Hematopoietic multipotent progenitor cell treated with erythropoietin and hydrocortisone succinate and interleukin-3 and kit ligand, for 4 days (in vitro differentiated cells): ENCODE measurements at places on chromosomes 16 and 17.

GRCh38 chr17:2192367-2193057, 111.1 kb downstream of the SMG6 start:
- DNase-seq = peak; percentile 97

DNA sequence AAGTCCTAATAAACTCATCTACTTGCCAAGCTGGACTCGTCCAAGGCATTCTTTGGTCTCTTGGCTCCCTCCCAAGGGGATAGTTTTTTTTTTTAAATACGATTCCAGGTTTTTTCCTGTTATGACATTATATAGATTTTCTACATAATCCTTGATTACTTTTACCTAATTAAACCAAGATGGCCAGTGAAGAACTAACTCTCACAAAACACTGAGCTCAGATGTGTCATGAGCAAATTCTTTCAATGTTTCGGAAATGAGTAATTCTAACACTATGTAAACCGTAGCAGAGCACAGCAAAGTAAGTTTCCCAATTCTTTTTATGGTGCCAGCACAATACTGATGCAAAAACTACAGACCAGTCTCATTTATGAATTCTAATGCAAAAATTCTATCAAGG, 1.8 kb downstream of the ZNF23 start:
- DNase-seq = no peak

DNA sequence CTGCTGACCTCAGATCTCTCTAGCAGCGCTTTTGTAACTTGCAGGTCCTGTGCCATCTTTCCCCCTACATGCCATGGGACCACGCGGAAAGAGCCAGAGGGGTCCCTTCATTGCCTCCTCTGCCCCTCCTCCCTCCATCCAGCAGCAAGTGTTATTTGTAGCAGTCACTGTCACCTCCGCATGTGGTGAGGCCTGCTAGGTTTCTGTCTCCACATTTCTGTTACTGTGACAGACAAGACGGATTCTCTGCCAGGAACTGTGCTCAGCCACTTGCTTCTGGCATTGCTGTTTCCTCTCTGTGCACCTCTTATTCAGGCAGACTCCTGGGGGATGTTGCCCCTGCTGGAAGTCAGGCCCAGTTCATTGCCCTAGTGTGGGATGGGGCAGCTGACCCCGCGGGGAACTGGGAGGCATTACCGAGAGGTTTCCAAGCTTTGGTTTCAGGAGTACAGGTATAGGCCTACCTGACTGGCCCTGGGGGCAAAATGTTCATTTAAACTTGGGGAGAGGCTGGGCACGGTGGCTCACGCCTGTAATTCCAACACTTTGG, 61.2 kb downstream of the RAB11FIP4 start:
- no peak for DNase-seq

DNA sequence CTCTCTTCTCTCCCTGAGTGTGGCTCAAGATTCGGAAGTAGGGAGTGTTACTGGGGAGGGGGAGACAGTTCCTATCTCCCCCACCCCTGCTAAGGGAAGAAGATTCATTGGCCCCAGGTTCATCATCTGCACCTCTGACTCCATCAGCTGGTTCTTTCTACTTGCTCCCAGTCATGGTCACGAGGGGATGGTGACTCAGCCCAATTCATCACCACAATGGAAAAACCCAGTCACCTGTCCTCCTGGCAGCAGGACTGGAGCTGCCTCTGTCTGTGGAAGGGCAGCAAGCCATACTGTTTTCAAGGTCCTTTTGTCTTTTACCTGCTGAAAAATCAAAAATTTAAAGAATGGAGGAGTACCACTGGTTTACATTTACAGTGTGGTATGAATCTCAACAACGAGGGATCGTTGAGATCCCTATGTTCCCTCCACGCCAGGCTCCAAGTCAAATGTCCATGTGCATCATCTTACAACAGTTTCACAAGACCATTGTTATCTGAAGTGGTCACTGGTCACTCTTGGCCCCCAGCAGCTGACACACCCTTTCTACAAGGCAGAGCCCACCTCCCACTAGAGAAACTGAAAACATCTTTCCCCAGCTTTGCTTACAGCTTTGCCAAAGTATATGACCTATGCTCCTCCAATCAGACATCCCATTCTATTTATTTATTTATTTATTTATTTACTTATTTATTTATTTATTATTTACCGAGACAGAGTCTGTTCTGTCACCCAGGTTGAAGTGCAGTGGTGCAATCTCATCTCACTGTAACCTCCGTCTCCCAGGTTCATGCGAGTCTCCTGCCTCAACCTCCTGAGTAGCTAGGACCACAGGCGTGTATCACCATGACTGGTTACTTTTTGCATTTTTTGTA, 40.4 kb upstream of the NDRG4 start:
- peak; percentile 18 for DNase-seq

GRCh38 chr17:48927978-48928745, 16.5 kb downstream of the SNF8 start:
- no peak for DNase-seq

- peak; percentile 12 for DNase-seq
Observed at GRCh38 chr16:65702707-65703402, 581.0 kb upstream of the CDH11 start.

- no peak for DNase-seq
Observed at GRCh38 chr17:32863559-32863958, 13.4 kb downstream of the MYO1D start.

DNA sequence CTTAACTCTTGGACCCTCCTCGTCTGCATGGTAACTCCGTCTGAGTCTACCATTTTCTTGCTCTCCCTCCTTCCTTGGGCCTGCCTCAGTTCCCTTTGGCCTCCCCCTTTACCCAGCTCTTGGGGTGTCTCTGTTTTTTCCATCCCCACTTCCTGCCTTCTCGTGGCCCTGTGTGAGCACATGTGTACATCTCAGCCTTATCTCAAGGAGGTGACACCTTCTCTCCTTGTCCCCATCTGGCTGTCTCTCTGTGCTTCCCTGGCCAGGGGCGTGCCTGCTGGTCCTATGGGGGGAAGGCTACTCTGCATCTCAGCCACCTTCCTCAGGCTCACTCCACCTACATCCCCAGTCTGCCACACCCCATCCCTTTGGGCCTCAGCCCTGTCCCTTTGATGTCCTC, 6.6 kb downstream of the CTF1 start:
- peak; percentile 67 for DNase-seq

GRCh38 chr17:29291163-29291752, 2.7 kb downstream of the NUFIP2 start:
- peak; percentile 90 for DNase-seq

DNA sequence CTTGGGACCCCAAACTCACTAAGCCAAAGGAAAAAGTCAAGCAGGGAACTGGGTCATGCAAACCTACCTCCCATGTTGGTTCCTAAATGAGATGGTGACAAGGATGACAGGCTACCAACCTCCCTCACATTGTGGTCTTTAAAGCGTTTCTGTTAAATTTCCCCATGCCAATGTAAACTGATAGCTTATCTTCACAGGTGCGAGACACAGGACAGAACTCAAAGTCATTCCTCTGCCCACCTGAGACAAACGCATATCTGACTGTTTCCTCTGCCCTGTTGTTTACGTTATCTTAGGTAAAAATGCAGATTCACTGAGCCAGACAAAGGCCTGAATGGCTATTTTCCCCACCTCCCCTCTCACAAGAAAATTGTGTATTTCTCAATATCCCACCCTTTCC, 19.0 kb upstream of the CD300E start:
- no peak for DNase-seq

- DNase-seq = no peak
Observed at GRCh38 chr17:63379636-63380035, 66.5 kb downstream of the CYB561 start.
